Hematopoietic multipotent progenitor cell treated with erythropoietin and hydrocortisone succinate and interleukin-3 and kit ligand, for 8 days (in vitro differentiated cells): ENCODE measurements at places on chromosomes 2 and 18.
A peak's percentile ranks its signal among the peaks of the same experiment; 100 is the strongest.

DNA sequence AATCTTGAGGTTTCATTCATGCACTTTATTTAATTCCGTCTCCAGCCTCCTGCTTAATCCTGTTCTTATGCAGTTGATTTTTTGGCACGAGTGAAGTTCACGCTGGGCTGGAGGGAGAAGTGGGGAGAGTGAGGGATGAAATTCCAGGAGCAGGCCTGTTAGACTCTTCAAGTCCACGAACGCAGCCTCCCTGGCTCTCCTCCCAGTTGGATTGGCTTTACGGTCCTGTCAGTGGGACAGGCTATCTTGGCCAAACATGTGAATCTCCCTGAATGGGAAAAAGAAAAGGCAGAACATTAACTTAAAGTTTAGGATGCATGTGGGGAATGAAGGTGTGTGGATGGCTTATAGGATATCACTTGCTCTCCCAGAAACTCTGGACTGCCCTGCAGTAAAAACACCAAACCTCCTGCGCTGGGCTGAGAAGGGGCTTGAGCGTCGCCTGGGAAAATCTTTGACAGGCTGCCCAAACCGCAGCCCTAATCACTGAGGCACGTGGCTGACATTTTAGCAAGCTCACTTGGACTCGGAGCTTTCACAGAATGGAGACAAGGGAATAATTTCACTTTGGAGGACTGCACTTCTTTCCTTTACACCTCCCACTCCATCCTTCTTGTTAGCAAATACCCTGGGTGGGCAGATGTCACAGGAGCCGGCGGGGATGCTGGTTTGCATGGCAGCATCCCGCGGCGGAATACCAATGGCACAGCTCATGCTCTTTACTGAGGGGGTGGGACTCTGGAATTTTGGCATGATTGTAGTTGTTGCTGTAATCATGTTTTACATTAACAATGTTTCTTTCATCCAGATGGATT lies 93.9 kb downstream of the ACKR3 start:
- DNase-seq, result no peak

DNA sequence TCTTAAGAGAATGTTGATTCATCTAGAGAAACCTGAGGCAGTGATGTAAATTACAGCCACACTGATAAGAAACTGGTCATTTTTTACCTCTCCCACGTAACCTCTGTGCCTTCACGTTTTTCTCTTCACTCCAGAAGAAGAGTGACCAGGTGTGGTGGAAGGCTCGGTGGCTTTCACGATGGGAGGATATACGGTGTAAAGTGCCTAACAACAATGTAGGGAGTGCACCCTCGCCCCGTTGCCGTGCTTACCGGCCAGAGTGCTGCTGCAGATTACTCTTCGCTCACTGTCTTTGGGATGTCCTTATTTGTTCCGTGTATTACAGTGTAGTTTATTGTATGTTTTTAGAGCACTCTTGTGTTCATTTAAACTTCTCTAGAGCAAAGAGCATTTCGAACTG lies 46.5 kb downstream of the NCK2 start:
- no peak for DNase-seq

DNA sequence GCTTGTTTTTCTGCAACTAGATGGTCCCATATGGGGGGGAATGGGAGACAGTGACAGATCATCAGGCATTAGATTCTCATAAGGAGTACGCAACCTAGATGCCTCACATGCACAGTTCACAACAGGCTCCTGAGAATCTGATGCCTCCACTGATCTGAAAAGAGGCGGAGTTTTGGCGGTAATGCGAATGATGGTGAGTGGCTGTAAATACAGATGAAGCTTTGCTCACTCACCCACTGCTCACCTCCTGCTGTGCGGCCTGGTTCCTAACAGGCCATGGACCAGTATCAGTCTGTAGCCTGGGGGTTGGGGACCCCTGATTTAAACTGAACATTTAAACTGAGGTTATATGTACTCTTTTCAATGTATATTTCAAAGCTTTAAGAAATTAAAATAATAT lies 40.7 kb downstream of the SOS1 start:
- no peak for DNase-seq

DNA sequence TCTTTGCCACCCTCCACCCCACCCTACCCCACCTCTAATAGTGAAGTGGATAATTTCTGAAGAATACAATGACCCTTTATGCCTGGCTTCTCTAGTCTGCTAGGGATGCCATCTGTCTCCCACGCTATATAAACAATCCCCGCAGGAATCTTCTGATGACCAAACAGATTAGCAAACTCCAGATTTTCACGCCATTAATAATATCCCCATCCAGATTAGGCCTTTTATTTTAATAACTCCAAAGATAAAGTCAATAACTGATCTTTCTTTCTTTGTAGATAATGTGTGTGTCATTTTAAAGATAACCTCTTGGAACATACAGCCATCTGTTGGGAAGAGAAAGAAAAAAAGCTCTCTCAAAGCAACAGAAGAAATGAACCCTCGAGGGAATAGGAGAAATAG lies 47.9 kb upstream of the CCDC150 start:
- DNase-seq, result no peak

- no peak for DNase-seq
These were observed 194.2 kb upstream of the MEX3C start for GRCh38 chr18:51391731-51392130.

DNA sequence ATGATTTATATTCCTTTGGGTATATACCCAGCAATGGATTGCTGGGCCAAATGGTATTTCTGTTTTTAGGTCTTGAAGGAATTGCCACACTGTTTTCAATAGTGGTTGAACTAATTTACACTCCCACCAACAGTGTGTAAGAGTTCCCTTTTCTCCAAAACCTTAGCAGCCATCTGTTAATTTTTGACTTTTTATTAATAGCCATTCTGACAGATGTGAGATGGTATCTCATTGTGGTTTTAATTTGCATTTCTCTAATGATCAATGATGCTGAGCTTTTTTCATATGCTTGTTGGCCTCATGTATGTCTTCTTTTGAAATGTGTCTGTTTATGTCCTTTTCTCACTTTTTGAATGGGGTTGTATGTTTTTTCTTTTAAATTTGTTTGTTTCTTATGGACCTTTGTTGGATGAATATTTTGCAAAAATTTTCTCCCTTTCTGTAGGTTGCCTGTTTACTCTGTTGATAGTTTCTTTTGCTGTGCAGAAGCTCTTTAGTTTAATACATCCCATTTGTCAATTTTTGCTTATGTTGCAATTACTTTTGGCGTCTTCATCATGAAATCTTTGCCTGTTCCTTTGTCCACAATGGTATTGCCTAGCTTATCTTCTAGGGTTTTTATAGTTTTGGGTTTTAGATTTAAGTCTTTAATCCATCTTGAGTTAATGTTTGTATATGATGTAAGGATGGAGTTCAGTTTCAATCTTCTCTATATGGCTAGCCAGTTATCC lies 119.7 kb upstream of the XIRP2 start:
- no peak for DNase-seq

GRCh38 chr2:157439824-157440186 lies 4.1 kb downstream of the CYTIP start:
- DNase-seq, result no peak

DNA sequence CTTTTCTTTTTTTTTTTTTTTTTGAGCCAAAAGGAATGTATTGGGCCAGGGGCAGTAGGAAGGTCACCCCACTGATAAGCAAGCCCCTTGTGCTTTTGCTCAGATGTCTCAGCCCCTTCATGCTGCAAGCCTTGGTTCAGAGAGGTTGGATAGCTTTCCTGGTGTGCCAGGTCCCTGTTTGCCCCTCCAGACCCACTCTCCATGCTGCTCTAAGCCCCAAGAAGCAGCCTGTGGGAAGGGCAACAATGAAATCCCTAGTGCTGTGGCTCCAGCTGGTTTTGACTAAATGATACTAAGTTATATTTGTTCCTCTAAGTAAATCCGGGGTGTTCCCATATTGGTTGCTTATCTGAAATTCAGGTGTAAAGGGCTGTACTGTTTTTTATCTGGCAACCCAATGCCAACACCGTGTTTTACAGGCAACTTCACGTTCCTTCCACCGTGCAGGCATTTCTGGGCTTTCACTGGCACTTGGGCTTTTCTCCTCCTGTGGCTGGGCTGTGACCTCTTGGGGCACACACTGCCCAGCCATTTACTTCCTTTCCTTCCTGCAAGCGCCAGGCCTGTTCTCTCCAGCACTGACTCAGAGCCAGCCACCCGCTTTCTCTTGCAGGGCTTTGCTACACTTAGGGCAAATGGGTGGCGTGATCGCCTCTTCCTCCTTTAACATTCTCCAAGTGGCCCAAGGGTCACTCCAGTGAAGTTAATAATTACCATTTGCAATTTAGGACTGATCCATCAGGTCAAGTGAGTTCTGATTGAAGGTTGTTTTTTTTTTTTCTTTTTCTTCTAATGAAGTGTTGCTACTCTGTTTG lies 21.6 kb downstream of the MERTK start:
- DNase-seq, result no peak

GRCh38 chr2:112615051-112615450 lies 30.6 kb downstream of the CHCHD5 start:
- DNase-seq, result no peak

DNA sequence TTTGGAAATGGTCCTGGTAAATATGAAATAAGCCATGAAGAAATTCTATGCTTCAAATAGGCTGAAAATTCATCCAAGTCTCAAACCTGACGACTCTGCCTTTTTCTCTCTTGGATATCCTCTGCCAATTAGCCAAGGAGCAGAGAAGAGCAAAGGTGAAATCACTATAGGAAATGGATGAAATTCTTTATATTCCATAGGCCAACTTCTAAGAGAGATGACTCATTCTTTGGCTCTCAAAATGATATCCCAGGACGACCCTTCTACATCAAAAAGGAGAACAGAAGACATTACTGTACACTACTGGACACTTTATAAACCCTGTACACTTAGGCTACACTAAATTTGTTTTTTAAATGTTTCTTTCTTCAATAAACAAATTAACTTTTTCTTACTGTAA lies 22.7 kb downstream of the PDE1A start:
- no peak for DNase-seq

- no peak for DNase-seq
These were observed 19.6 kb downstream of the RDH14 start for GRCh38 chr2:18540872-18541271.

GRCh38 chr2:25964891-25965290 lies 17.4 kb downstream of the KIF3C start:
- peak; percentile 80 for DNase-seq

- no peak for DNase-seq
These were observed 356.6 kb upstream of the CELF4 start for GRCh38 chr18:37922162-37922561.

DNA sequence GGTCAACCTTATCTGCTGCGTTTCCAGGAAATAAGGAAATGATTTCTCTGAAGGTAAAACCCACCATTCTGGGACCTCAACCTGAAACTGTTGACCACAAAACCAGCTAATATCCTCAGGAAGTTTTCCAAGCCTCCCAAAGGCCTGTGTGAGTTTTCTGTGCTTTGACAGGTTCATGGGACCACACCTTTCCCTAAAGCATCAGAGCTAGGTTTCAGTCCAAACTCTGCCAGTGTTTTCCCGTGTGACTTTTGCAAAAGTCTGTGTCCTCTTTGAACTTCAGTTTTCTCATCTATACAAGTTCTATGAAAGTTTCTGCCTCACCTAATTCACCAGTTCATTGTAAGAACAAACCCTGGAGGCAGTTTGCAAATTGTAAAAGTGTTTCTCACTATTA lies 39.8 kb downstream of the VSNL1 start:
- no peak for DNase-seq

- DNase-seq, result no peak
These were observed 322.6 kb downstream of the PRKCE start for GRCh38 chr2:45974056-45974455.

- DNase-seq, result no peak
These were observed 2.7 kb upstream of the SLC66A2 start for GRCh38 chr18:79953971-79954651.

DNA sequence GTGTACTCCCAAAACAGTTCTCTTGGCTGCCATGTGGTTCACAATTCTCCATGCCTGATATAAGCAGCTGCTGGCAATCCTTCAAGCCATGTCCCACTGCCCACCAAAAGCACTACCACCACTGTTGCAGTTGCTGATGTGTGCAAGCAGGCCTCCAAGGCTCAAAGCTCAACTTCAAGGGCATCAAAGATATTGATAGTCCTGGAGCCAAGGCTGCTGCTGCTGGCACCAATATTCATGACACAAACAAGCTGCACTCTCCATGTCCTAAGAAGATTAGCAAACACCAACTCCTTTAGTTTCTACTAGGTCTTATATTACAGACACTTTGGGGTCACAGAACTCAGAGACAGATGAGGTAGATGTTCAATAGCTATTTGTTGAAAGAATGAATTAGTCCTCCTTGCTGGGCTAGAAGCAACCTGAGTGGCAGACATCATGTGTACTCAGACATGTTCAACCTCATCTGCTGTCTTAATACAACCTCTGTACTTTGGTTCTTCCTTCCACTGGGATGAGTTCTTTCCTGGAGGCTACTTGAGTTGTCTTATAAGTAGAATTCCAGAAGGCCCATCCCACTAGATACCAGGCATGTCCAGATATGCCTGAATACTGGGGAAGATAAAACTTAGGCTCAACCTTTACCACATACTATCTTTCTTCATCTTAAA lies 104.5 kb upstream of the UGP2 start:
- no peak for DNase-seq

GRCh38 chr2:158317642-158318041 lies 138.9 kb downstream of the CCDC148 start:
- DNase-seq, result no peak

GRCh38 chr2:61356261-61356957 lies 114.5 kb downstream of the USP34 start:
- DNase-seq, result peak; percentile 23

DNA sequence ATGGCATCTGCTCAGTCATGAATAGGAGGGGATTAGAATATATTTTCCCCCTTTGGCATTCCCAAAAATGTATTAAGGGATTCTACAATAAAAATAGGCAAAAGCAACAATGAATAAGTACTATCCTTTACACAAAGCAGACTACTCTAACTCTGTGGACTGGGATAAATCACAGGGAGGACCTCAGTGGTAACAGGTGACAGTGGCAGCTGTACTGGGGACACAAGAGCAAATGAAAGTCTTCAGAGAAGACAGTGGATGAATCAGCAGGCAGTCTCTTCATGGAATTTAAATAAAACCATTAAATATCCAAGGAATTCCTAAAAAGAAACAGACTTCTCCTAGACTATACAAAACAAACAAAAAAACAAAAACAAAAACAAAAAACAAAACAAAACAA lies 4.8 kb downstream of the CDH7 start:
- no peak for DNase-seq

GRCh38 chr2:30234180-30234971 lies 3.0 kb downstream of the LBH start:
- DNase-seq, result peak; percentile 25

GRCh38 chr2:118049816-118050140 lies 35.9 kb upstream of the CCDC93 start:
- no peak for DNase-seq

DNA sequence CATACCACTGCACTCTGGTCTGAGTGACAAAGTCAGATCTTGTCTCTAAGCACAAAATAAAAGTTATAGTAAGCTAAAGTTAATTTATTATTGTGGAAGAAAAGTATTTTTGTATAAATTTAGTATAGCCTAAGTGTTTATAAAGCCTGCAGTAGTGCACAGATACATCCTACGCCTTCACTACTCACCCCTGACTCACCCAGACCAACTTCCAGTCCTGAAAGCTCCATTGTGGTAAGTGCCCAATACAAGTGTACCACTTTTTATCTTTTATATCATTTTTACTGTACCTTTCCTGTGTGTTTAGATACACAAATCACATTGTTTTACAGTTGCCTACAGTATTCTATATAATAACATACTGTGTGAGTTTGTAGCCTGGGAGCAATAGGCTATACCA lies 57.5 kb downstream of the UBE2E3 start:
- no peak for DNase-seq
